Stimulated activated CD8-positive, alpha-beta memory T cell treated with anti-CD3 and anti-CD28 coated beads, Interleukin-15, amount 100 ng/mL, for 24 hours (primary cell): ENCODE measurements at places on chromosomes 12 and 14.

DNA sequence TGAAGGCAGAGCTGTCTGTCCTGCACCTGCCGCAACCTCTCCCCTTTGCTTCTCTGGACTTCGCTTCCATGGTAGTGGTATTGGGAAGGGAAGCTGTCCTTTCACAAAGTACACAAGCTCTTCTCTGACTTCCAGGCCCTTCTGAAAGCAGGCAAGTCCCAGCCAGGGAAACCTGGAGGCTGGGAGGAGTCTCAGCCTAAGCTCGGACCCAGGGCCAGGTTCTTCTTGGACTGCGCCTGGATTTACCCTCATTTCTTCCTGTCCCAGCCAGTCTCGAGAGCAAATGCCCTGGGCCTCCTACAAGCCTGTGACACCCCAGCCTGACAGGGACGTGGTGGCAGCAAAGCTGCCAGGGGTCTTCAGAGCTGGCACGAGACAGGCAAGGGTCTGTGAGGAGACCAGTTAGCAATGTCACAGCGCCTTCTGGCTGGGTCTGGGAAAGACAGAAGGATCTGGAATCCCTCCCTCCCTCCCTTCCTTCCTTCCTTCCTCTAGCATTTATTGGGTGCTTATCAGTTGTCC is 22.4 kb downstream of the ISCA2 start:
- DNase-seq = no peak

- DNase-seq = no peak
Observed at GRCh38 chr14:89719366-89720075, 235.0 kb downstream of the EFCAB11 start.

DNA sequence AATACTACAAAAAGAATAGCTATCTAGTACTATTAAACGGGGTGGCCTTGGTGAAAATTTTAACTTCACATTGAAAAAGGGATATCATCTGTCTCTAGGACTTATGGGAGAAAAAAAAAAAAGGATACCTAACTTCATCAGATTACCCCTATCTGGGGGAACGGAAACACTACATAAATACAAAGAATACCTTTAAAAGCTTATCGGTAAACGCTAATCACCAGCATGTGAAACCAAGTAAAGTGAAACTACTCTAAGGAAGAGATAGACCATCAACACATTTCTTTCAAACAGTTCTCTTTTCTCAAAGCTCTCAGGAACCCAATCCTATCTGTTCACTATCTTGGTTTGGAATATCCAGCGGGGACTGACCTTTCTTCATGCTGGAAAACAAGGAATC is 3.5 kb downstream of the KICS2 start:
- no peak for DNase-seq

DNA sequence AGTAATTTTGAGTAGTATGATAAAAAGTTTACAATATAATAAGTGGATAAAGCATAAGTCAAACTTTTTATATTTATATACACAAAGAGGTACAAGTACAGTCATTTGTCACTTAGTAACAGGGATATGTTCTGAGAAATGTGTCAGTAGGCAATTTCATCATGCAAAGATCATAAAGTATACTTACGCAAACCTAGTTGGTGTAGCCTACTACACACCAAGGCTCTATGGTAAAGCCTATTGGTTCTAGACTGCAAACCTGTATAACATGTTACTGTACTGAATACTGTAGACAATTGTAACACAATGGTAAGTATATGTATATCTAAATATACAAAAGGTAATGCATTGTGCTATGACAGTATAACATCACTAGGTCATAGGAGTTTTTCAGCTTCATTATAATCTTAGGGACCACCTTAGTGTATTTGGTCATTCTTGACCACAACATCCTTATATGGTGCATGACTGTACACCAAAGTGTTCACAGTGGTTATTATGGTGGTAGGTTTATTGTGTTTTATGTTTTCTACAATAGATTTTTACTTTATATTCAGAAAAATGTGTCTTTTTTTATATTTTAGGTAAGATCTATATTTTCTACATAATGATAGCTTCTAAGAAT is 14.9 kb upstream of the SCFD1 start:
- DNase-seq = no peak

DNA sequence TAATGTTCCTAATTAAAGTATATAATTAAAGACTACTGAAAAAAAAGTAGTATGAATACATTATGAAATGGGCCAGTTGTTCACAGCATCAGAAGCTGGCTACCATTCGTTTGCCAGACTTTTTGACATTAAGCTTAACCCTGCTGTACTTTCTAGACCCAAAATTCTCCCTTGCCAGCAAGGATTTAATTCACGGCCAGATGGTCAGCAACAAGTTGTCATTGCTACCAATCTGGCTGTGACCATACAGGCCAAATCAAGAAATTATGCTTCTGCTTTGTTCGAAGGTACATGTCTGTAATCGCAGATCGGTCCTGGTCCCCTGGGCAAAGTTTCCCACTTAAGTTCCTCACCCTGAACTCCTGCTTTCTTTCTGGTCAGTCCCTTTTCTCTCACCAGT is 217.7 kb upstream of the ATXN7L3B start:
- DNase-seq = no peak

GRCh38 chr12:51126297-51126696 is 42.9 kb upstream of the CSRNP2 start:
- no peak for DNase-seq

DNA sequence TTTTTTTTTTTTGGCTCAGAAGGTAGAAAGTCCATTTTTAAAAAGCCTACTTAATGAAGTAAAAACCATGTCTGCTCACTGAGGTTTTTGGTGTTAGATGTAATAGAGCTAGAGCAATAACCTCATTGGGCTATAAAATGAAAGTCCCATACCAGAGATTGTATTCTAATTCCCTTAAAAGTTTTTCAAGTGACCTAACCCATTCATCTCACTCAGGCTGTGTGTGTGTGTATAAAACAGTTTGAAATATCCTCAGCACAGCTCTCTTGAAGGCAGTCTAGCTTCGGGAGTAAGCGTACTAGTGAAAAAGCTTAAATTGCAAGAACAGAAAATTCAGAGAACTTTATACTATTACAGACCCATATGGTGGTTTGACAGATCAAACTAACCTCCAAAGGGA is 313.8 kb downstream of the CEP128 start:
- DNase-seq = no peak

DNA sequence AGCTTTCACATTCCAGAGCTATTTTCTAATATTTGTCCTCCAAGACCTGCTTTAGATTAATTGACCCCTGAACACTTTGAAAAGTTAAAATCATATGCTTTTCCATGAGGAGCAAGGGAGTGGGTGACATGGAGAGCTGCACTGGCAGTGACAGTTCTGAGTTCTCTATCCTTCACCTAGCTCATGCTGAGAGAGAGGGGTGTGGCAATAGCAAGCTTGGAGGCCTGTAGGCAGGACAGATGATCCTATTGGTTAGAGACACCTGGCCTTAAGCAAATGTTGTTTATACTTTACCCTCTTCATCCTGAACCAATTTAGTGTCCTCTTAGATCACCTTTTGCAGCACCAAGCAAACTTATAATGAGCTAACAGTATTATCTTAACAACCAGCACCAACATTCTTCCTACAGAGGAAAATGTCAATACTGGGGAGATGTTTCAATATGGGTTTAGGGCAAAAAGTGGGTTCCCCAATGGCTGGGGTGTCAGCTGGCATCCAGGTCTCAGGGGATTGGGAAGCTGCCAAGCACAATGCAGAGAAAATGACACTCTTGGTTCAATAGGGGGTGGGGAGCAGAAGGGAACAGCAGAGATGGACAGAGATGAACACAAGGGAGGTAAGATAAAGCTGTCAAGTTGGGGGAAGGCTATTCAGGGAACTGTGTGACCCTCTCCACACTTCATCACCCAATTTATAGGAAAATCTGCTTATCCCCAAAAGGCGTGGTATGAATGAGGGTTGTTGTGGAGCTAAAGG is 37.0 kb upstream of the PPM1H start:
- DNase-seq = no peak

DNA sequence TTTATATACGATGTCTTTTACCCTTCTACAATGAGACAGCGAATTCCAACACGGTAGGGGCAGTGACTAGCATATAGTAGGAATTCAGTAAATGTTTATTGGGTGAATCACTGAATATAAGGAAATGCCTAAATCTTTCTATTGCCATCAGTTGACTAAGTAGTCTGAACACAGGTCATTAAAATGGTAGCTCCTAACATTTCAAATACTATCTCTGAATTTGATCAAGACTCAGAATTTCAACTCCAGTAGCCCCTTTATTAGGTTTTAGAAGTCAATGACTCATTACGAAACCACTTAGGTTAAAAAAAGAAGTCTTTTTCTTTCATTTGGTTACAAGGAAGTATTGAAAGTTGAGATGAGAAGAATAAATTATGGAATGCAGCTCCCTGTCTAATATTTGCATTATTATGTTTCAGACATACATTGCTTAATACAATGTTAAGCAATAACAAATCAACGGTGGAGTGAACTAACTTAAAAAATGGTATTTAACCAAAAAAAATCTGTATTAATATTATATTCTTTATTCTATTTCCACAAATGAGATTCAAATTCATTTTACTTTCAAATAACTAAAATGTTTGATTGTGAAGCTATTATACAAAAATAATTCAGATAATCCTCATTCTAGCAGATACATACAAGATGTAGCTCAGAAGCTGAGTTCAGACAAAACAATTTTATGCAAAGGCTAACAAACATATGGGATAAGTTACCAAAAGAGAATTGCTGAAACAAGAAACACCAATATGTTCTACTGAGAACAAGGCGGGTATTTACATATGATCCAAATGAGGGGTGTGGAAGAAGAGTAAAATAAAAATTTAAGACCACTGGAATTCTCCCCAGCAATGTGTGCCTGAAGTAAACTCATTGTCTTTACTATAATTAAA is 302.7 kb downstream of the CEP128 start:
- no peak for DNase-seq

DNA sequence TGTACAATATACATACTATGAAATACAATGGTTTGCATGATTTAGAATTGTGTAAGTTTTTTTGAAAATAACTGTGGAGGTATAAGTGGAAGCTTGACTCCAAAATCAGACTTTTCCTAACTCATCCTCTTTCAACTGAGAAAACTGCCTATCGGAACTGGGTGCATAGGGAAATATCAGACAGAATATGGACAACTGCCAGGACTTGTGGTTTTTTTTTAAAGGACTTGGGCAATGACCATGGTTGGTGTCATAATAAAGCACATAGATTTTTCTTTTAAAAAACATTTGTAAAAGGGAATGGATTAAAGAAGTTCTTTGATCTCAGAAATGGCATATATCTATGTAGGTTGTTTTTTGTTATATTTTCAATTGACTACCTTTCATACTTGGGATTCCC is 53.3 kb upstream of the LRRK2 start:
- DNase-seq = no peak

DNA sequence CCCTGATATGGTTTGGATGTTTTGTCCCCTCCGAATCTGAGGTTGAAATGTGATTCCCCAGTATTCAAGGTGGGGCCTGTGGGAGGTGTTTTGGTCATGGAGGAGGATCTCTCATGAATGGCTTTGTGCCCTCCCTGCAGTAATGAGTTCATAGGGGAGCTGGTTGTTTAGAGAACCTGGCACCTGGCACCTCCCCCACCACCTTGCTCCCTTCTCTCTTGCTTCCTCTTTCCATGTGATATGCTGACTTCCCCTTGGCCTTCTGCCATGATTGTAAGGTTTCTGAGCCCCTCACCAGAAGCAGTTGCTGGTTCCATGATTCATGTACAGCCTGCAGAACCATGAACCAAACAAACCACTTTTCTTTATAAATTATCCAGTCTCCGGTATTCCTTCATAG is 32.6 kb downstream of the CD163L1 start:
- DNase-seq = no peak

DNA sequence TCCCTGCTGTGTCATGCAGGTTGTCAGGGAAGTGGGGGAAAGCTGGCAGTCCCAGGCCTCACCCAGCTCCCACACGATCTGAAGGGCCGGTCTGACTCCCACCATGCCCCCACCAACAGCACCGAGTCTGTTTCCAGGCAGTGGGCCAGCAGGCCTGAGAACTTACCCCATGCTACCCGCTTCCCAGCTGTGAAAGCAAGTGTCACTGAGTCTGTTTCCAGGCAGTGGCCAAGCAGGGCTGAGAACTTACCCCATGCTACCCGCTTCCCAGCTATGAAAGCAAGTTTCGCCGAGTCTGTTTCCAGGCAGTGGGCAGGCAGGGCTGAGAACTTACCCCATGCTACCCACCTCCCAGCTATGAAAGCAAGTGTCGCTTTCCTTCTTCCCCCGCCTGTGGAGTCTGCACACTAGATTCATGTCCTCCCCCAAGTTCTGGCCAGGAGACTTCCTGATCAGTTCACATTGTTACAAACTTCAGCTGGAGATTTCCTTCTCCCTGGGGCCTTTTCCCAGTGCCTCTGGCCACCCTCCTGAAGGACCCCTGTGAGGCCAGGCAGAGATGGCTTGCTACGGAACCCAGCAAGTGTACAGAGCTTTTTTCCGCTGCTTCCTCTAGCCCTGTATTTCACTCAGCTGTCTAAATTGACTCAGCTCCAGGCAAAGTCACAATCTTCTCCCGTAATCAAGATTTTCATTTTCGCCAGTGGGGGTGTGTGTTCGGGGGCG is 435.4 kb downstream of the TMTC2 start:
- no peak for DNase-seq

DNA sequence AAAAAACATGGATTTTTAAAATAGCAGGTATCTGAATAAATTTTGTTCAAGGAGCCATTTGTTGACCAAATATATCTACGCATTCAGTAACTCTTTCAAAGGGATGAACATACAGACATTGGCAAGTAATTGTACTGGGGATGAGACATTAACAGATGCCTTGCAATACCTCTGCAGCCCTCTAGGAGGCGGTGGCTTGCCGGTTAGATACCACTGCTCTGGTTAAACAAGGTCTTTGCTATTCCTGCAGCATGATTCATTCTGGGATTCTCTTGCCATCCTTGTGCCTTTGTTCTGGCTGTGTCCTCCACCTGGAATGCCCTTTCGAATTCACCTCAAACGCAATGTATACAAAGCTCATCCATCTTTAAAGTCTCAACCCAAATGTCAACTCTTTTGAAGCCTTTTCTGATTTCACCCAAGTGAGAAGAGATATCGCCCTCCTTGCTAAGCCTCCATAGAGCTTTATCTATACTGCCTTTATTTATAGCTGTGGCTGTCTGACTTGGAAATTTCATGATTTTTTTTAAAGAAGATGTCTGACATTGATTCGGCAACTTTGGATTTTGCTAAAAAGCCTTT is 131.0 kb upstream of the SRRM4 start:
- DNase-seq = no peak

DNA sequence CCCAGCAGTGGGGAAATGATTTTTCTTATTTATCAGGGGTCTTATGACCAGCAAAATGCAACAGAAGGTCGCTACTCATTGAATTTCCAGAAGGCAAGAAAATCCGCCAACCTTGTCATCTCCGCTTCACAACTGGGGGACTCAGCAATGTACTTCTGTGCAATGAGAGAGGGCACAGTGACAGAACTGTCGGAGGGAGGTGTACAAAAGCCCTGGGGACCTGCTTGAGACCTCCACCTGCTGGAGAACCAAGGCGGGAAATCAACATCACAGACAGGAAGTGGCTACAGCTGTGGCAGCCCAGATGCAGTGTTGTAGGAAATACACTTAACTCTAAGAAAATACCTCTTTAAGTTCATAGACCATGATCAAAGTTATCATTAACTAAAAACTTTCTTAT is 250.9 kb upstream of the OR4E1 start:
- DNase-seq = no peak
